ENCODE measurements at places on chromosomes 13 and 19.
A peak's percentile ranks its signal among the peaks of the same experiment; 100 is the strongest.

DNA sequence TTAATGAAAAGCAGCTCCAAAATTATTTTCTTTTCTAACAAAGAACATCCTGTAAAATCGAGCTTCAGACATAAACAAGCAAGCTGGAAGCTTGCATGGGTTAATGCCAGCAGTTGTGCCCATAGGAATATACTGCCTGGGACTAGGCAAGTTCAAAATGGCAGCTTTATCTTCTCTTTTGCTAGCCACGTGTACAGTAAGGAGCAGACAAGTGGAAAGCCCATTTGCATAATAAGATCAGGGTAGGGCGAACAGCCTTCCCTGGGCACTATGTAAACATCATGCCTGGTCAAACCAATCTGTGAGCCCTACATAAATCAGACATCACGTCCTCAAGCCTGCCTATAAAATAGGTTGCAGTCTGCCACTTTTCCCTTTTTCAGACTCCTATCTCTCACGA, 489.7 kb downstream of the RFC3 start:
- no peak for DNase-seq

DNA sequence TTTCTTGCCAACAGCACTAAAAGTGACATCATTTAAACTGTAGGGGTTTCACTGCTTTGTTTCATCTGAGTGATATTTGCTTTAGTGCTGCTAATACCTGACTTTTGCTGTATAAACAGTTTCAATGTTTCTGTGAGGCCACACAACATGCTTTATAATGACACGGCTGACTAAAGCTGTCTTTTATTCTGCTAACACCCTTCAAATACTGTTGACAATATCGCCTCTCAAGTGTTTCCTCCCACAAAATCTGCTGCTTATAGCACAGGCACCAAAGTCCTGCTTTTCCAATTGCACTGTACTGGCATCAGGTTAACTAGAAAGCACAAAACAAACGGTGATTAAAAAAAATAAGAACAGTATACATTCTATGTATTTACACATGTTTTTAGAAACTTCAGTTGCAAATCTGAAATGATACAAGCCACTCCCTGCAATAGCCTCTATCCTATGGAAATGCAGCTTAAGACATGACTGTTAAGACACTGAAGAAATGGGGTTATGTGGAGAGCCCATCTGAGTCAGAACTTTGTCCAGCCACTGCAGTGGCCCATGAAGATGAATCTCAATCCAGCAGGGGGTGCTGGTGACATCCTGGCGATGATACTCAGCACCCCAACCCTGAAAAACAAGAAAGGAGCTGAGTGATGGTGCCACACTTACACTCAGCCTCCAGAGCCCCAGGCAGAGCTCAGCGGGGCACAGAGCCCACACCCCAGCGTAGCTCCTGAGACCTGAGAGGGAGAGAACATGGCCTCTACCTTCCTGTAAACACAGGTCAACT, 29.4 kb downstream of the RFXAP start:
- DNase-seq = no peak

- DNase-seq = peak; percentile 31
These were observed 17.6 kb downstream of the LIG1 start for GRCh38 chr19:48152551-48152950.

- DNase-seq = no peak
These were observed 192.6 kb downstream of the DLEU7 start for GRCh38 chr13:50650592-50651504.

DNA sequence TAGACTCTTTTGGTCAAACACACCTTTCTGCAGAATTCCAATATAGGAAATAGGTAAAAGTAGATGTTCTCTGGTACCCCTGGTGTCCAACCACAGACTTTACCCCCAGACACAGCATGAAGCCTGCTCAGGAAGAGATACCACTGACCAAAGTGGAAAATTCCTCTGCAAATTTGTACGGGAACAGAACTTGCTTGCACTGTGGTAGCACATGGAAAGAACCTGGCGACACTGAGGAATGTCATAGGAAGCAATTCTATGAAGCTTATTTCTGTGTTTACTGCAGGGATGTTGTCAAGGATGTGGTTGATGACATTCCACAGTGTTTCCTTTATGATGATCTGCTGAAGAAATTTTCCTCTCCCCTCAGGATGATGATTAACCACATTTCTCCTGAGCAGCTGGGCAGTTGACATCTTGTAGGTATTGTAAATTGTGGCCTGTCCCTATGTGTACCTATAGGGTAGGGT, 48.9 kb upstream of the TNFSF11 start:
- DNase-seq = peak; percentile 37

GRCh38 chr13:98251708-98252107, 74.6 kb upstream of the RNF113B start:
- DNase-seq = no peak

- no peak for DNase-seq
These were observed 2.8 kb upstream of the LHFPL6 start for GRCh38 chr13:39605677-39606320.

DNA sequence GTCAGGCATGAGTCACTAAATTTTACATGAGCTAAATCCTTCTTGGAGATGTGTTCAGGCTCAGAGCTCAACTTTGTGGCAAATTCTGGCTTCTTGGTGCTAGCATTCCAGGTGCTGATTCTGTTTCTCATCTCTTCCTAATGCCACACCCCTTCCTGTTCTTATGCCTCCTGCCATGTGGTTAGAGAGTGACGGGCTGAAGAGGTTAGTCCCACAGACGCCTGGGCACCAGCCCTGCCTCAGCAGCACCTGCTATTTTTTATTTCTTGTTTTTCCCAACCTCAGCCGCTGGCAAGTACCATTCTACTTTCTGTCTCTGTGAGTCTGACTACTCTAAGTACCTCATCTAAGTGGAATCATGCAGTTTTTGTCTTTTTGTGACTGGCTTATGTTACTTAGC, 329.5 kb downstream of the KCNRG start:
- DNase-seq = no peak

DNA sequence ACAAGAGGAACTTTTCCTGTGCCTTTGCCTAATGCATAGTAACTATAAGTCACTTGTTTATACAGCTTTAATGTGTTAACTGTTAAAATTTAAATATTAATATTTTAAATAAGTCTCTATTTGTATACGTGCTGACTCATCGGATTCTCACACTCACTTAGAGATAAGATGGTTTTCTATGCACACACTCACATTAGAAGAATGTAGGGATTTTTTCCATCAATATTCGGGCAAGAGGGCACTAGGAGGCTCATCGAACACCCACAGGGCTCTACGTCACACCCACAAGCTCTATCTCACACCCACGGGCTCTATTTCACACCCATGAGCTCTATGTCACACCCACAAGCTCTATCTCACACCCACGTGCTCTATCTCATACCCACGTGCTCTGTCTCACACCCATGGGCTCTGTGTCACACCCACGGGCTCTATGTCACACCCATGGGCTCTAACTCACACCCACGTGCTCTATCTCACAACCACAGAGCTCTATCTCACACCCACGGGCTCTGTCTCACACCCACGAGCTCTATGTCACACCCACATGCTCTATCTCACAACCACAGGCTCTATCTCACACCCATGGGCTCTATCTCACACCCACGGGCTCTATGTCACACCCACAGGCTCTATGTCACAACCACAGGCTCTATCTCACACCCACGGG, 73.4 kb downstream of the COL4A2 start:
- DNase-seq = no peak

- DNase-seq = no peak
These were observed 5.1 kb downstream of the TMEM272 start for GRCh38 chr13:51839711-51840540.

DNA sequence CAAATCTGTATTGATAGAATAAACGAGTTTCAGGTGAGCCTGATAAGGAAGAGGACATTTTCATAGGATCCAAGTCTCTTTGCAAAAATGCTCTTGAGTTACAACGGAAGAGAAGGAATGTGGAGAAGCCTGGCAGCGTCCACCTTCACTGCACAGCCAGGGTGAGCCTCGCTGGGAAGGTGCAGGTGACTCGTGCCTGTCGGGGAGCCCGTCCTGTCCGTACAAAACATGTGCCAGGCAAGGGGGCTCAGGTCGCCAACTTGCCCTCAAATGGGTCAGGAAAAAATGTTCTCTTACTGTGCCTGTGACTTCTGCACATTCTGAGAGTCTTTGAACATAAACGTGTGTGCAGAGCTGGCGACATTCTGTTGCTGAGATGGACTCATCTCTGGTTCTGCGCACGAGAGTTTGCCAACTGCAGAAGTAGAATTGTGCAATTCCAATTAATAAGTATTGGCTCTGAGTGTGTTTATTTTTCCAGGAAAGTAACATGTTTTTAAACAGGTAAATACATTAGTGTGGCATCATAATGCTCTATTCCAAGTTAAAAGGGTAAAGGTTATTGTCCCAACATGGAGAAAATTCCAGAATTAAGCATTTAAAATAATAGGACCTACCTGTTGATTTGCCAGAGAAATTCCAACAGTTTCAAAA, 28.6 kb downstream of the NAXD start:
- no peak for DNase-seq

DNA sequence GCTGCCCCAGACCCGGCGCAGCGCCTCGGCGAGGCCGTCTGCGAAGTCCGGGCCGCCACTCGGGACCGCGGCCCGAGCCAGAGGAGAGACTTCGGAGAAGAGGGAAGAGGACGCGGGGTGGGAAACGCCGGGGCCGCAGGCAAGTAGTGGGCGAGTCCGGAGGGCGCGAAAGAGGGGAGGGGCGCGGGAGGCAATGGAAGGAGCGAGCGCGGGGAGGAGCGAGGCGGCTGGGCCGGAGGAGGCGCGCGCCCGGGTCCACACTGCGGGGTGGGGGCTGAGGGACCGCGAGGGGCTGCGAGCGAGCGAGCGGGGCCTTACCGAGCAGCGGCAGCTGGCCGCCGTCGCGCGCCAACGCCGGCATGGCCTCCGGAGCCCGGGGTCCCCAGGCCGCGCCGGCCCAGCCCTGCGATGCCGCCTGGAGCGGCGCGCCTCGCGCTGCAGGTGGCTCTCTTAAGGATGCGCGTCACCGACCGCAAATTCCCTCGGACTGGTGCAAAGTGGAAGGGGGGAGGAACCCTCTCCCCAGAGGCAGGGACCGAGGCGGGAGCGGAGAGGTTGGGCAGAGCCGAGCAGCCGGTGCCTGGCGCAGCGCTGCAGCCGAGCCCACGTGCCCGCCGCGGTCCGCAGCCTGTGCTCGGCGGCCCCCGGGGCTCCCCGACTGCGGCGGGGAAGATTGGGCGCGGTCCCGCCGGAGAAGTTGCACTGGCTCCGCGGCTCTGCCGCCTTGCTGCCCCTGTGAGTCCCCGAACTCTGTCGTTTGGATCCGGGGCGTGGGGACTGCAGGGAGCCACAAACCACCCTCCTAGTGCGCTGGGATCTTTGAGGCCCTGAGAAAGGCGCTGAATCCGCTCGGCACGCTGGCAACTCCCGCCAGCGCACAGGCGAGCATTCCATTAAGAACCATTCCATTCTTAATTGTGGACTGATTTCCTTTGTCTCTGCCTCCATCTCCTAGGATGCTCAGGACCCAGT, at the start of gene FLT3:
Gene FLT3 (minus strand): TSS at position 427 of the 972 bp plus-strand sequence. CDS start 66 bp downstream, at position 361.
- no peak for DNase-seq
